KBM-7 (cell line): ENCODE measurements at places on chromosomes 1 and 21.

GRCh38 chr1:197083474-197083873, 16.4 kb upstream of the F13B start:
- no peak for DNase-seq

DNA sequence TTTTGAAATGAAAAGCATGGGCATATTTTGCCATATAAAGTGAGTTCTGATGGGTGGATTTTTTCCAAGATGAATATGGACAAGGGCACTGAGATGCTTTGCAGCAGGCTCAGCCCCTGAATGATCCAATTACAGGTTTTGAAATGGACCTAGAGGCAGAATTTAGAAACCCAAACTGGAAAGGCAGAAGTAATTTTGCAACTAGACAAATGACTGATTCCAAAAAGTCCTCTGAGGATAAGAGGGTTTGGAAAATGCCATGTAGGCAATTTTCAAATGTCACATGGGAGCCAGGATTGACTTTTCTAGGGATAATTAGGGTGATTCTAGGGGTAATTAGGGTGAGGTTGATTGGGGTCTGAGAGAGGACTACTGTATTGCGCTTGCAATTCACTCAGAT, 148.9 kb upstream of the ZNF648 start:
- no peak for DNase-seq

DNA sequence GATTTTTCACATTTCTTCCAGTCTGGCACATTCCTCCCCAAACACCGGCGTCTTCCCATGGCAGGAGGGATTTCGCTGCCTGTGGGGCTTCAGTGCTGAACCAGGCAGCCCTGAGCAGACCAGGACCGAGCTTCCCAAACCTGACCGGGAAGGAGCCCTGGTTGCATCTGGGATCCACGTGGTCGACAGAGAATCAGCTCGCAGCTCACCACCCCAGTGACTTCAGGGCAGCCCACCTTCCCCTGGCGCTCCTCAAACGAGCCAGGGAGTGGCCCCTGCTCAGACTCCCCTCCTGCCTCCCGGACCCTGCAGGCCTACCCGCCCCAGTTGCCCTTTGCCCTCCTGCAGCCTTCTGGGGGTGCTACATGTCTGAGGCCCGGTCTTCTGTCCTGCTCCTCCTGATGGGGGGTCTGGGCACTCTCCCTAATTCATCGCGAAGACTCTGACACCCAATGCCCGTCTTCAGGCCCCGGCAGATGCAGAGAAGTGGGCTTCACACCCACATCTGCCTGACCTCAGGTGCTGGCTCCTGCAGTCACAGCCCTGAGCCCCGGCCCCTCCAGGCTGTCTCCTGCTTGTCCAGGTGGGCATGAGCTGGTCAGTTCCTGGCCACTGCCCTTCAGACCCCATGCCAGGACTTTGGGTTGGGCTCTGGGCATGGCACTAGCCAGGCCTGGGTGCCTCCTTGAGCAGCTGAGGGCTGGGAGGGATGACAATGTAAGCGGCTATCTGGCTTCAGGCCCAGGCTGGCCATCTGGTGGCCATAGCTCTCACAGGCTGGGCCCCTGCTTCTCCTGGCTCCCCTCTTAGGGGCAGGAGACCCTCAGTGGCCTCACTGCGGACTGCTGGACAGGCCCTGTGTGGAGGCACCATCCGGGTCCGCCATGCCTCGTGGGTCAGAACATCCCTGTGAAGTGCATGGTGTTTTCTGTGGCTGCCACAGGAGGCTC, 26.1 kb upstream of the PRSS38 start:
- DNase-seq: no peak

GRCh38 chr1:100423832-100424337, 71.6 kb downstream of the CDC14A start:
- no peak for DNase-seq

DNA sequence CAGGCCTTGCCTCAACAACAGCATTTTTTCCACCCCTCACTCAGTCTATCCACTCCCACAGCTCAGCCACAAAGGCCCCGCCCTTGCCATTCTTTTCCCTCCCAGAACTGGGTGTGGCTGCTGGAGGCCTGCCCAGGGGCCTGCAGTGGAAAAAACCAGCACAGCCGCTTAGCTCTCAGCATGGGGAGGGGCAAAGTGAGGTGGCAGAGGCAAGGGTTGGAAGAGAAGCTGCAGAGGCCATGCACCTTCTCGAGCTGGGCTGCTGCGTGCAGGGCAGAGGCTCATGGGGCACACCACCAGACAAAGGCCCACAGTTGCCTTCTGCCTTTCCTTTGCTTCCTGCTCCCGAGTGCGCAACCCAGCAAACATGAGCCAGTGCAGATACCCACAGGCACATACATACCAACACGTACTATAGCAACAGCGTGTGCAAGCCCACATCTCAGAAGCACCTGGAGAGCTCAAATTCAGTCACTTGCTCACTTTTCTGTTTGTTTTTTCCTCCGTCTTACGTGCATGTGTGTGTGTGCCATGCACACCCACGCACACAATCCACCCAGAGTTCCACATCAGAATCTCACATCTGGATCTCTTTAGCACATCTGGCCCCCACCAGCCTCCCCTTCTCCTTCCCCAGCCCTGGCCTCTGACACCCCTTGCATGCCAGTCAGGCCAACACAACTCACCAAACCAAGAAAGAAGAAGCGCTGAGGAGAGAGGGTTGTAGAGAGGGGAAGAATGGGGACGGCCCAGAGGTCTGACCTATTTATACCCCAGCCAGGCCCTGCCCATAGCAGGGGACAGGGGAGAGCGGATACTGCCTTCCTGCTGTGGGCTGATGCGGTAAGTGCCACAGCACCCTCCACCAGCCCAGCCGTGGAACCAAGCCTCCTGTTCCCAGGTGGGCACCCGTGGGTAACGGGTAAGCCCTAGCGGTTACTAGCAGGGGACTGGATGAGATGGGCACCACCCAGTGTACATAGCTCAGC, at the start of gene S100A4:
Gene S100A4, minus strand, starts transcription at position 740 of the 989 bp plus-strand sequence. CDS start 1,012 bp downstream, outside the sequence.
- peak; percentile 98 for DNase-seq

GRCh38 chr1:146016891-146017290, 4.6 kb downstream of the HJV start:
- DNase-seq: no peak
